Mammary epithelial cell (primary cell): ENCODE measurements at places on chromosomes 6 and 20. TPM values are rescaled to one million over a fixed set of nuclear protein-coding genes. Genes with fewer than 3 reads are reported as not detected.

ACTL10 gene
- 0.99 and 1.4 TPM in 2 replicates for total RNA-seq

COL12A1 gene
- 174 and 192 TPM in 2 replicates for total RNA-seq

RTF2 gene
- total RNA-seq, result 66.2 and 75.1 TPM in 2 replicates

HLA-DOA gene
- 0.08 TPM in 1 of 2 replicates, not detected in the other for total RNA-seq

SIRPD gene
- total RNA-seq, result not detected

MAD2L1BP gene
- total RNA-seq, result 16.9 and 24.7 TPM in 2 replicates

AFG1L gene
- 5.0 TPM for total RNA-seq

CCM2L gene
- total RNA-seq, result not detected

CRISP2 gene
- not detected for total RNA-seq

GPANK1 gene
- total RNA-seq, result 13.0 and 13.3 TPM in 2 replicates

IMPG1 gene
- not detected for total RNA-seq

MBOAT1 gene
- total RNA-seq, result 2.3 TPM

SEL1L2 gene
- total RNA-seq, result not detected in 2 replicates

SLC22A23 gene
- total RNA-seq, result 21.1 and 34.0 TPM in 2 replicates

TOMM34 gene
- 46.3 and 54.0 TPM in 2 replicates for total RNA-seq

PBOV1 gene
- total RNA-seq, result not detected

FAM217A gene
- total RNA-seq, result not detected

CALHM6 gene
- total RNA-seq, result 0.66 and 1.1 TPM in 2 replicates

KHDC1 gene
- total RNA-seq, result 1.2 TPM

PSMA7 gene
- 173 TPM for total RNA-seq

PDE10A gene
- not detected in 2 replicates for total RNA-seq

BCAS1 gene
- not detected for total RNA-seq

GPR63 gene
- total RNA-seq, result 1.8 and 2.7 TPM in 2 replicates

IRAK1BP1 gene
- 8.0 TPM for total RNA-seq

LRFN2 gene
- total RNA-seq, result not detected in 2 replicates

ZSCAN31 gene
- total RNA-seq, result 5.8 TPM

CLDN20 gene
- 0.26 TPM in 1 of 2 replicates, not detected in the other for total RNA-seq

RIMS4 gene
- under 0.01 TPM for total RNA-seq
